ENCODE measurements at places on chromosomes 6 and 20. TPM values are rescaled to one million over a fixed set of nuclear protein-coding genes. Genes with fewer than 3 reads are reported as not detected.

The GNMT gene
- 14.4 TPM for total RNA-seq

The TNF gene
- total RNA-seq = not detected

The DLK2 gene
- total RNA-seq = not detected

- H3K27me3 ChIP-seq = no peaks in the 10 kb centered on the region
- H3K36me3 ChIP-seq = no peaks in the 10 kb centered on the region
- H3K4me1 ChIP-seq = no peaks in the 10 kb centered on the region
- H3K4me3 ChIP-seq = no peak overlapping the region
- H3K27ac ChIP-seq = no peak overlapping the region
These were observed 3.6 kb upstream of the SF3B5 start for GRCh38 chr6:144098993-144099392.

- no peak overlapping the region for H3K27ac ChIP-seq
- no peak for DNase-seq
- no peaks in the 10 kb centered on the region for H3K36me3 ChIP-seq
- no peak overlapping the region for H3K4me3 ChIP-seq
These were observed 54.1 kb downstream of the ELOVL5 start for GRCh38 chr6:53294611-53295010.

The TUBB2B gene
- 1.1 TPM for total RNA-seq
